SK-N-DZ (cell line): ENCODE measurements at places on chromosomes 1 and 21.

- DNase-seq = peak; percentile 64
These were observed 99.3 kb downstream of the FMN2 start for GRCh38 chr1:240190881-240191401.

- peak; percentile 3 for DNase-seq
These were observed 189.7 kb downstream of the SEC16B start for GRCh38 chr1:177780096-177780700.

GRCh38 chr1:20108366-20109123 lies 10.8 kb downstream of the PLA2G2D start:
- DNase-seq = no peak

- no peak for DNase-seq
These were observed 191.9 kb downstream of the AK5 start for GRCh38 chr1:77473690-77474089.
